ENCODE measurements at places on chromosomes 7 and 10. TPM values are rescaled to one million over a fixed set of nuclear protein-coding genes. Genes with fewer than 3 reads are reported as not detected.

The RPP30 gene
- 8.4 TPM for total RNA-seq

The PDE6C gene
- not detected for total RNA-seq

The PTPRZ1 gene
- total RNA-seq = 0.13 TPM

The SPDYE2 gene
- not detected for total RNA-seq

The FKBP6 gene
- total RNA-seq = not detected

The CLRN3 gene
- total RNA-seq = 25.1 TPM

The CHAT gene
- total RNA-seq = not detected

The ELN gene
- total RNA-seq = 8.1 TPM

The CYP2C19 gene
- 13.0 TPM for total RNA-seq

The SEMA3D gene
- 0.25 TPM for total RNA-seq

The AQP1 gene
- total RNA-seq = 16.6 TPM

The PHKG1 gene
- total RNA-seq = 0.78 TPM

The SAP25 gene
- 0.86 TPM for total RNA-seq

The GNG11 gene
- 1.6 TPM for total RNA-seq

The ANK3 gene
- 13.4 TPM for total RNA-seq

The DENND2A gene
- 2.5 TPM for total RNA-seq

The SPAM1 gene
- not detected for total RNA-seq

The ECHS1 gene
- 764 TPM for total RNA-seq
